CD8-positive, alpha-beta T cell (primary cell): ENCODE measurements at places on chromosomes 6 and 20. TPM values are rescaled to one million over a fixed set of nuclear protein-coding genes. Genes with fewer than 3 reads are reported as not detected.

DNA sequence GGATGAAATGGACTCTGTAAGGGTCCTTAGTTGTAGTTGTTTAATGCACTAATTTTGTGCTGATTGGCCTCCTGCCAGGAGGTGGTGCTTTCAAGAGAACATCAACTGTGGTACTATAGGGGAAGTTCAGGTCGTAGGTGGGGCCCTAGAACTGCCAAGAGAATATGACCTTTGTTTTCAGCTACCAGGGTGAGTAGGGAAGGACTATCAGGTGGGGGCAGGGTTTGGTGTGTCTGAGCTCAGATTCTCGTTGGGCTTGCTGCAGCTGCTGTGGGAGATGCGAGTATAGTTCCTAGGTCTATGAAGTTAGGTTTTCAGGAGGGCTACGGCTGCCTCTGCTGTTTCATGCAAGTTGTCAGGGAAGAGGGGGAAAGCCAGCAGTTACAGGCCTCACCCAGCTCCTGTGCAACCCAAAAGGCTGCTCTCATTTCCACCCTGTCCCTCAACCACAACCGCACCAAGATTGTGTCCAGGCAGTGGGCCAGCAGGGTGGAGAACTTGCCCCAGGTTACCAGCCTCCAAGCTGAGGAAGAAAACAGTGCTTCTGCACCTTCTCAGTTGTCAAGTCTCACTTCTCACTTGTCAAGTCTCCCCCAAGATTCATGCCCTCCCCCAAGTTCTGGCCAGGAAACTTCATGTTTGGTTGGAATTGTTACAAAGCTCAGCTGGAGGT lies 626.5 kb upstream of the MAP3K7 start:
- no peak for DNase-seq

- DNase-seq, result no peak
Observed at GRCh38 chr6:33885132-33886057, 81.6 kb upstream of the MLN start.

GRCh38 chr6:35510916-35511561 lies 1.7 kb downstream of the TULP1 start:
- DNase-seq, result no peak

- no peak for DNase-seq
Observed at GRCh38 chr6:33602180-33602579, 18.9 kb upstream of the ITPR3 start.

DNA sequence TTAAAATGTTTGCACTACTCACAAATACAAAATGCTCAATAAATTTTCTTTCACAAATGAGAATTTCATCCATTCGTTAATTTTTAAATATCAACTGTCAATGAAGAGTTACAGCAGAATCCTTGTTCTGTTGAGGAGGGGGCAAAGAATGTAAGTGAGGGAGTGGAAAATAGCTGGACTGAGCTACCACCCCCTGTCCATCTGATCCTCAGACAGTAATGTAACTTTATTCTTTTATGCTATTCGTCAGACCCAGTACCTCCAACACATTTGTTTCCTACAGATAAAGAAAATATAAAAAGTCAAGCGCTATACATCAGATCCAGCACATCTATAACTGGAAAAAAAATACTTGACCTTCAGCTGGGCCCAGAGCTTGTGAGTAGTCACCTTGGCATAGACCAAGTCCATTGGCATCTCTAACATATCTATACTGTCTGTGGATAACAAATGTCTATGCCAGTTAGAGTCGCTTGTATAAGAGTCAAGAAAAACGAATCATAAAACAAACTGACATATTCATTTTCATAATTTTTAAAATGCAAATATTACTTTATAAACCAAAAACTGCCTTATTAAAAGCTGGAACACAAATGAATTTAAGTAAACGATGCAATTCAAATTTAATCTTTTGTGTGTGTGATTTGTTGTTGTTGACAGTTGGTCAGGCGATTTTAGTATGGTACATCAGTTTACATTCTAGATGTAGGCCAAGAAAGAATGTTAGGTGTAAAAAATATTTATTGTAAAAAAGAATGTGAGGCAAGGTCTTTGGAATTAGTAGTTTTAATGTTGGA lies 57.2 kb upstream of the HFE start:
- DNase-seq, result no peak

CENPB gene
- total RNA-seq, result 23.2 TPM

JARID2 gene
- total RNA-seq, result 30.6 TPM

TAF11 gene
- total RNA-seq, result 40.6 TPM

DEFB129 gene
- not detected for total RNA-seq

SNAP25 gene
- total RNA-seq, result not detected

C20orf141 gene
- not detected for total RNA-seq

RNF182 gene
- total RNA-seq, result not detected

ABHD16B gene
- not detected for total RNA-seq
